ENCODE measurements at places on chromosomes 2 and 18.

GRCh38 chr2:39665811-39666490 lies at the start of gene TMEM178A:
TSS of gene TMEM178A (plus strand) at chr2:39665917. CDS start at chr2:39665975, 58 bp downstream.
- DNase-seq: no peak

DNA sequence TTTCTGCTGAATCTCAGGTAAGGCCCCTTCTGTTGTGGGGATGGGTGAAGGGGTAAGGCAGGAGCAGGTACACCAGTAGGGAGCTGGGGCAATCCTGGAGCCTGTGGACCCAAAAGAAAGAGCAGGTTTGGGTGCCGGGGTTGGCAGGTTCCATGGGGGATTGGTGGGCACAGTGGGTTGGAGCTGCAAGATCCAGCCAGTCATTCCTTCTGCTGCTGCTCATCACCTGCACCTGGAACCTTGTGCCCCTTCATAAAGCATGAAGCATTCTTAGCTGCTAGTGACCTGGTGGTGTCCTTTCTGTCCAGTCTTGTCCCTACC lies 24.9 kb downstream of the FHOD3 start:
- DNase-seq: no peak

- DNase-seq: no peak
Observed at GRCh38 chr2:98915751-98916358, 20.2 kb downstream of the CRACDL start.

DNA sequence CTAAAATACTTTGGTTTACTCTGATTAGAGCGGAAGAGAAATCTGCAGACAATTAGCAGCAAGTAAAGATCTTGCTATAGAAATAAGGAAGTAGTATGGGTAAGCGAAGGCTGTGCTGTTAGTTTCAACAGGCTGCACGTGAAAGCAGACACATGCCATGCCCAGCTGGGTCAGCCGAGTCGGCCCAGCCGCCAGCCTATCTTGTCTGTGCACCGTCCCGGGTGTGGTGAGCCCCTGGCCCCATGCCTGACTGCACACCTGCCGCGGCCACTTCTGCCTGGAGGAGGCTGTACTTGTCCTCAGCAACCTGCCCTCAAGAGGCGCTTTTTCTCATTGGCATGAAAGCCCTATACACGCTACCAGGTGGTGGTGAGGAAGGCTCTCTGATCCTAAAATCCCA lies 185.5 kb downstream of the SEPTIN10 start:
- DNase-seq: no peak

GRCh38 chr2:201496785-201497184 lies 45.2 kb downstream of the STRADB start:
- DNase-seq: no peak

DNA sequence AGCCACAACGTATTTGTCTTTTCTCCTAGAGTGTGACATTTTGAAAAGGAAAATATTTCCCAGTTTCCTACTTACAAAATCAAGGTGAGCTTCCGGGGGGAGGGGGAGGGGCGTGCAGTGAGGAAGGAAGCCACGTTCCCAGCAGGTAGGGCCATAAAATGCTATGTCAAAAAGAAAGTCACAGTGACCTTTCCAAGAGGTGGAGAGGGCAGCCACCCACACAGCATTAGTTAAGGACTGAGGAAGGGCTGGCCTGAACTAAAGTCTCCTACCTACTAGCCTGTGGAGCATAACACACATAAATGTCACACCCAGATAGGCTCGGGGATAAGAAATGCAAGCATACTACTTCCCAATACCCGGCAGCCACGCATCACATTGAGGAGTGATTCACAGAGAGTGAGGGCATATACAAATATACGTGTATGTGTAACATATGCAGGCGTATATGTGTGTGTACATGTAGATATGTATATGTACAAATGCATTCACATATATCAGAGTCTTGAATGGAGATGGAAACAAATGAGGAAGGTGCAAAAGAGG lies 191.1 kb downstream of the STK39 start:
- no peak for DNase-seq

GRCh38 chr2:232890536-232890895 lies 20.5 kb downstream of the SNORC start:
- DNase-seq: no peak

DNA sequence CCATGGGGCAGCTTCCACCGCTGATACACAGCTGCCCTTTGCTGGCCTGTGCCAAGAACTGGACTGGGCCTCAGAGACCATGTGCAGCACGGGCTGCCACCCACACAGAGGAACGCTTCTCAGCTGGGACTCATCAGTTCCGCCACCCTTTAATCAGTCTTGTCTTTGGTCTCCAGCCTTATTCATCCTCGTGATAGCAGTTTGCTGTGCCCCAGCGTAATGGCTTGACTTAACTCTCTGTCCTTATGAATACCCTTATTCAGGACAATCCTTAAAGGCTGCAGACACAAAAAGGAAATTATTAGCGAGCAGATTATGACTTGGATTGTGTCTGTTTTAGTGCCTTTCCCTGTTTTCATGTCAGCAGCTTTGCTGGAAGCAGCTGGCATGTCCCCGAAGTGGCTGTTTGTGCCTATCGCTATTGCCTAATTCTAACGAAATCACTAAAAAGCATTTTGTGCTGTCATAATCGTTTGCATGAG lies 108.9 kb upstream of the DAPL1 start:
- no peak for DNase-seq

DNA sequence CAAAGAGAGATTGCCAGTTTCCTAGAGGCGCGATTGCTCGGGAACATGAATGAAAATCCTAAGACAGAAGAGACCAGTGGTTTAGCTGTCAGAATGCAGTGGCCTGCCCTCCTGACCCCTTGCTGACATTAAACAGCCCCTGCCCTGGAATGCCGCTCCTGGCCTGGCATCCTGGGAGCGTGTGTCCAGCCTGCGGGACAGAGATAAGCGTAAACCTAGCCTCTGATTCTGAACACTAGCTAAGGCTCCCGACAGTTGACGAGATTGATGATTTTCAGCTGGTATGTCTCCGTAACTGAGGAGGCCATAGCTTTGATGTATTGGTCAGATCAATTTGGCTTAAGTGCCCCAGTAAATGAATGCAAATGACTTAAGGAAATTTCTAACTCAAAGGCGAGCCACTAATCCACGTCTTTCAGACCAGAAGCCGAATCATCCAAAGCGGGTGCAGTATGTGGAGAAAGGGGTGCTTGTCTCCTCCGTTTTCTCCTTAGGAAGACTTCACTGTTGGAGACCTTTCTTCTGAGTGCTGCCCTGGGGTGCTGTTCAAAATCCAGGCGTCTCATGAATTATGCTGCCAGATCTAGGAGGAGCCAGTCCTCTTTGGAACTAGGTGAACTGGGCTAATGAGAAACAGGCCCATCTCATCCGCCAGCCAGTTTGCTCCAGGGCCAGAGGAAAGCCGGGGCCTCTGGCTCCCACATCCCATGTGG lies 142.5 kb upstream of the L3MBTL4 start:
- no peak for DNase-seq

- DNase-seq: no peak
Observed at GRCh38 chr2:36371070-36371874, 15.7 kb downstream of the CRIM1 start.

- DNase-seq: no peak
Observed at GRCh38 chr2:39622860-39623259, 42.9 kb upstream of the TMEM178A start.

GRCh38 chr2:148023861-148024260 lies 3.0 kb downstream of the MBD5 start:
- DNase-seq: no peak

DNA sequence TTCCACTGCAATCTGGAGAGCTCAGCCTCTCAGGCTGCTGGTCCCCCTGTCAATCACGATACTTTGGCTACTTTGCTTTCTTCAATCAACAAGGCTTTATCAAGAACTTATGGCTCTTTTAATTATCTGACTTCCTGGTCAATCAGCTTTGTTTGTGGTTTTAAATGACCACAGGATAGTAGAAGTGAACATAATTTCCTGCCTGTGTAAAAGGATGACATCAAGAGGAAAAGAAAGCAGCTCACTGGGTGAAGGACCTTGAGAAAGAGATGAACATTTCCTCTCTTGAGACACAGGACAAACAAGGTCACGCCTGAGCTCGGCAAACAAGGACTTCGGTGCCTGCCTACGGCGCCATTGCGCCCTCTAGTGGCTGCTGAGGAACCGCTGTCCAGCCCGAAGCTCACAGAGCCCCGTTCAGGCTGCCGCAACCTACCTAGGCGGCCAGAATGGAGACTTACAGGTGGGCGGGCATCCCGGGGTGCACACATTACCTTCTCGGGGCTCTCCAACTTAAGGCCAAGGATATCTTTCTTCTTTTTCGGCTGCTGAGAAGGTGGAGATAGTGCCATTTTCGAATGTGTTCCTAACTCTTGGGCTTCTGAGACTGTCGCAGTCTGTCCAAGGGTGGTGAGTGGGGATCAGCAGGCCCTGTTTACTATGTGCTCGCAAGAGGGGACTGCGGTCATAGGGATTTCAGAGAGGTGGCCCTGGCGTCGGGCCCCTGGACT lies 54.0 kb downstream of the IL1RL2 start:
- peak; percentile 17 for DNase-seq

DNA sequence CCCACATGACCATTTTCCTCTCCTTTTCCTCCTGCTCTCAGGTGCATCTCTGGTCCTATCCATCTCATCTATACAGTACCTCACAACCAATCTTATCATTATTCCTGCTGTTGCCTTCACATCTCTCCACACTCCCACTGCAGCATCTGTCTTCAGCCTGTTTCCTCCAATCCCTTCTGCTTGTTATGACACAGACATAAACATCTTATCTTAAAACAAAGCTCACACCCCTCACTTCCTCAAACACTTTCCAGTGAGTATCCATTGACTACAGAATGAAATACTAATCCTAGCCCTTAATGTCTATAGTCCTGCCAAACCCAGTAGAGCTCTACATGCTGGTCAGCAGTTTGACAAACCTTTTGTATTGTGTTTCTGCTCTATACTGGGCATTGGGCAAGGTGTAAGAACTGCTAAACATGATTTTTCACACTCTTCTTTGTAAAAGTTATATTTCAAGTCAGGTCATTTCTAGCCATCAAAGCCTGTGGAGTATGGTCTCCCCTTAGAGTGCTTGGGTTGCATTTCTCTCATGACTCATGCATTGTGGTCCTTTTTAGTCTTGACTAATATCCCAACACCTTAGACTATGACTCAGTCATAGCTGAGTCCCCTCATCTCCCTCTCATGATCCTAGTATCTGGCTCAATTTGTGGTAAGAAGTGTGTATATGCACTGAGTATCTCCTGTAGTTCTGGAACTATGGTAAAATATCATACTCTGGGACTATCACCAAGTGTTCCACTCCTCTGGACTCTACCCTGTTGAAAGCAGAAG lies 187.0 kb downstream of the CYRIA start:
- no peak for DNase-seq

GRCh38 chr2:48169141-48169592 lies 262.9 kb upstream of the FBXO11 start:
- DNase-seq: no peak

DNA sequence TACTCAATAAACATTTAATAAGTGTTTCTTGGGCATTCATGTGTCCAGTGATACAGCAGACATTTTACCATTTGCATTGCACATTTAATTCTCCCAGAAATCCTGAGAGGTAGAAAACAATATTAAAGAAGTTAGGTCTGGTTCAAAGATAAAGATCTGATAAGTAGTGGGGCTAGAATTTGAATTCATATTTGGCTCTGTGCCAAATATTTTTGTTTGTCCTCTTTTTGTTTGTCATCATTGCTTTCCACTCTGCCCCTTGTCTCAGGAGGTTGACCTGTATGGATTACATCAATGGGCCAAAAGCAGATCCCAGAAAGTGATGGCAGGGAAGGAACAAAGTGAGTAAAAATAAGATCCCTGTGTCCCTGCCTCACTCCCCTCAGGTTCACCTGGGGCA lies 441.9 kb upstream of the PKDCC start:
- DNase-seq: no peak

DNA sequence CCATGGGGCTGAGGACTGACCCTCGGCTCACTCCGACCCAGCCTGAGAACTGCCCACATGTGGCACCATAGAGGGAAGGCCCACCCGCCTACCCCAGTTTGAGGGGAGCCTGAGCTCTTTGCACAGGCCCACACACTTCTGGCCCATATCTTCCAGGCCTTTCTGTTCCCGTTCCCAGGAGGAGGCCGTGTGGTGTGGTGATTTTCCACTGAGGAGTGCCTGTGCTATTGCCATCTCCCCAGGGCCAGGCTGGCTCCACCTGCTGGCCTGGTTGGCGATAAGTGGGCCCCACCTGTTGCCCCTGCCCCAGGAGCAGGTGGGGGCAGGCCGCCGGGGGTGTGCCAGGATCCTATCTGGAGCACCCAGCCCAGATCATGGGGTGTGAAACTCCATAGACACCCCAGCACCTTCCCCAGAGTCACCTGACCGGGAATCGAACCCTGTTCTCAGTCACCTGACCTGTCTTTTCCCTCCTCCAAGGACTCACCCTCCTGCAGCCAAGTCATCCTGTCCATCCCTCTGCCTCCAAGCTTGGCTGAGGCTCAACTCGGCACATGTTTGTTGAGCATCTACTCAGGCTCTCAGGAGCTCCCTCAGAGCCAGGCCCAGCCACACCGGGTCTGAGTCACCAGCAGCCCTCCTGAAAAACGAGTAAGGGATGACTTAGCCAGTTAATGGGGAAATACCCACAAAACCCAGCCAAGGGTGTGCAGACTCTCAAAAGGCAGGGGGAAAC lies 120.1 kb downstream of the CYP26B1 start:
- no peak for DNase-seq

DNA sequence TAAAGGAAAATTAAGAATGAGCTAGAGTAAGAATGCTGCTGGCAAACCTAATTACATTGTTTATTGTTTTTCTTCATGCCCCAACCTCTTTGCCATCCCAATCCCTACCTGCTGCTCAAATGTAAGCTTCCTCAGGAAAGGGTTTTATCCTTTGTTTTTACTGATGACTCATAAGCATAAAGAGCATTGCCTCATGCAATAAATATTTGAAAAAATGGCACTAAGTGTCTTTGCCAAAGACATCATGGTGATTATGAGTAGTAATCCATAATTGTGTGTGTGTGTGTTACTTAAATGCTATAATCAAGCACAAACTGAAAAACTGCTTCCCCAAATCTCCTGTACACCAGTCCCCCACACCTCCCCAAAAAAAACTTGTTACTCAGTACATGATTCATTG lies 53.4 kb downstream of the DNER start:
- no peak for DNase-seq

- DNase-seq: no peak
Observed at GRCh38 chr2:233807966-233808935, 30.1 kb downstream of the MROH2A start.

GRCh38 chr2:190468814-190469569 lies 60.8 kb downstream of the MFSD6 start:
- DNase-seq: peak; percentile 99

- DNase-seq: no peak
Observed at GRCh38 chr2:197454923-197455322, 1.6 kb downstream of the COQ10B start.

GRCh38 chr2:88182721-88183120 lies 12.6 kb downstream of the THNSL2 start:
- no peak for DNase-seq

GRCh38 chr2:58896638-58897037 lies 655.5 kb upstream of the FANCL start:
- DNase-seq: no peak

DNA sequence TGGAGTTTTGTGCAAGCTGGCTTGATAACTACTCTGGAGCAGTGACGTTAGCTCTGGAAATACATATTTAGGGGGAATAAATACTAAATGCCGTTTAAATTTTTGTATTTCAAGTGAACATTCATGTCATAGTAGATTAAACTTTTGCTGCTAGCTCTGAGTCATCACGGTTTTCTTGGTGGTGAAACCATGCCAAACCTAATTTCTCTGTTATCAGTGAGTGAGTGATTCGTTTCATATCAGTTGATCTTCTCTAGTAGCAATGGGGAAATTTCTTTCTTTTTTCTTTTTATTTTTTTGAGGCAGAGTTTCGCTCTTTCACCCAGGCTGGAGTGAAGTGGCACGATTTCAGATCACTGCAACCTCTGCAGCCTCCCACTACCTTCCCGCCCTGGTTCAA lies 211.1 kb downstream of the PTPRM start:
- no peak for DNase-seq

GRCh38 chr2:206092297-206092696 lies 6.3 kb upstream of the INO80D start:
- DNase-seq: no peak

All from NCI-H748 treated with DMSO at 0.1 percent for 48 hours (cell line).